ENCODE measurements at places on chromosomes 3 and 15. TPM values are rescaled to one million over a fixed set of nuclear protein-coding genes. Genes with fewer than 3 reads are reported as not detected.

The WDR48 gene
- 21.2 TPM for total RNA-seq

The GCHFR gene
- 1.6 TPM for total RNA-seq

GRCh38 chr3:178329936-178330335 lies 206.3 kb upstream of the KCNMB2 start:
- no peak for DNase-seq

DNA sequence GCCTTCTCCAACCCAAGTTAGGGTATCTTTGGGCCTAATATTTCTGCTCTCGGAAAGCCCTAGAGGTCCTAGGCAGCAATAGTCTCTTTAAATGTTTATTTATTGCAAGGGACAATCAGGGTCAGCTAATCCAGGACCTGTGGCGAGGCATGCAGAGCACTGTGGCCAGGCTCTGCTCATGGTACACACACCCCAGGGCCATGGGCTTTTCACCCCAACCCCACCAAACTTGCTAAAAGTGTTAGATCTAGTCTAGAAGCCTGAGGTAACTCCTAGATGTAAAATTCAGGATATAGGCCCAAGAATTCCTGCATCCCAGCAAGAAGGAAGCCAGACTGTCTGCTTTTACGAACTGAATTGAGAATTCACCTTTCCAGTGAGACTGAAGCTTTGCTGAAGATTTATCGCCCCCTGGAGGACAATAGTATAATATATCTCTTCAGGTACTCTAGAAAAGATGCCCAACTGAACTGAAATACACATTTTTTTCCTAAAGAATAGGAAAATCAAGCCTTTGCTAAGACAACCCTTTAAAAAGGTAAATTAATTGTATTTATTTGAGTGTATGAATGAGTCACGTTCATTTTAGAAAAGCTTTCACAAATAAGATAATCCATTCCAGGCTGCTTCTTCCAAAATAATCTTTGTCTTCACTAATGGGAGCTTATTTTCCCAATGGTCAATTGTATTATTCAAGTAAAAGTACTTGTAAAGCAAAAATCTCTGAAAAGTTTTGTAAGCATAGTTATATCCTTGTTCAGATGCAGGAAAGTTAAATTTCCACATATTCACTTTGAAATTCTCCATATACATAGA lies 89.8 kb downstream of the LRRC3B start:
- DNase-seq: peak; percentile 53

DNA sequence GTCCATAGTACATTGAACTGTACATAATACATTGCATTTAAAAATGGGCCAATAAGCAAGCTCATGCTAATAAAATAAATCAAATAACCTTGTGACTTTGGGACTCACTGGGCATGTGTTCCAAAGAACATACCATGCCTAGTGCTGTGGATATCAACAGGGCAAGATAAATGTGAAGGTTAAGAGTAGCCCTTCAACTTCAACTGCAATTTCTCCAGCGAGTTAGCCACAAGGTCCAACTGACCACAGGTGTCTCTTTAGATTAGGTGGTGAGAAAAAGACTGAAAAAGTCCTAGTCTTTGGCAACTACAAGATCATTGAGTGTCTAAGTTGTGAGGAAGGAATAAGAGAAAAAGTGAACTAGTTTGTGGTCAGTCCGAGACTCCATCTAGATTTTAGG lies 78.3 kb upstream of the ATP11B start:
- DNase-seq: no peak
